Renal cortical epithelial cell (primary cell): ENCODE measurements at places on chromosomes 2 and 18. TPM values are rescaled to one million over a fixed set of nuclear protein-coding genes. Genes with fewer than 3 reads are reported as not detected.

DNA sequence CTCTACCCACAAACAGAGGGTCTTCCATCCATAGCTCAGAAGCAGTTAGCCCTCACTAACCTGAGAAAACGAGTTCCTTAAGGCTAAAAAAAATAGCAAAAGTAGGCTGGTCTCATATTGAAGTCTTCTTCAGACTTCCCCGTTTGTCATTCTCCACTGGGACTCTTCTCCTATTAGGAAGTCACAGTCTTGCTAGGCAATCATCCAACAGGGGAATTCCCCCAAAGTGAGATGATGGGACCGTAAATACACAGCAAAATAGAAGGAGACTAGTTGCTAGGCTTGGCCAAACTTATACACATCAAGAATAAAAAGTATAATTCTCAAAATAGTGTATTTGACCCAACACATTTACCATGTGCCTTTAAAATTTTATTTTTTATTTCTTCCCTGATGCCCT is 34.3 kb downstream of the COL6A3 start:
- no peak for DNase-seq

- DNase-seq = peak; percentile 13
Observed at GRCh38 chr2:240244543-240244942, 104.1 kb upstream of the OTOS start.

GRCh38 chr2:113806217-113806913 is 49.9 kb upstream of the SLC35F5 start:
- peak; percentile 45 for DNase-seq

DNA sequence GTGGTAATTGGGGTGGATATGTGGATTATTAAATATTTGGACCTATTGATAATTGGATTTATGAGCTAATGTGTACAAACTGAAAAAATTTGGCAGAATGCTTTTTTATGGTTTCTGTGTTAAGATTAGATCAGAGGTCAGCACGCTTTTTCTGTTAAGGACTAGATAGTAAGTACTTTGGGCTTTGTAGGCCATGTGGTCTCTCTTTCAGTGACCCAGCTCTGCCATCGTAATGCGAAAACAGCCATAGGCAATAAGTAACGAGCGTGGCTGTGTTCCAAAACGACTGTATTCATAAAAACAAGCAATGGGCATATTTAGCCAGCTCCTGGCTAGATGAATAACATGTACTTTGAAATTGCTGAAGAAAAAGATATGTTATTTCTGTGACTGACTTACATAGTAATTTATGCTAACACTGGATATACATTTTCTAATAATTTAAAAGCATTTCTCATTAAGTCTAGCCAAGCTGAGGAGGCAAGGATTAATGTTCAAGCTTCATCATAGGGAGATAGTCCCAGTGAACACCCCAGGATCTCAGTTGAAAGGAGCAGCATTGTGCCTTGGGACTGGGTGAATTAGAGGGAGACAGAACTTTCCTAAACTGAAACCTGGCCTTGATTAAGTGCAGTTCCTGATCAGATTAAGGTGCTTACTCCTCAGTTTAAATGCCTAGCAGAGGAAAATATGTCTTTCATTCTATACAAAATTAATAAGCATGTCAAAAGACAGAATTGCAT is 20.0 kb downstream of the CCDC138 start:
- DNase-seq = no peak

GRCh38 chr2:63399156-63399555 is 189.1 kb downstream of the WDPCP start:
- no peak for DNase-seq

DNA sequence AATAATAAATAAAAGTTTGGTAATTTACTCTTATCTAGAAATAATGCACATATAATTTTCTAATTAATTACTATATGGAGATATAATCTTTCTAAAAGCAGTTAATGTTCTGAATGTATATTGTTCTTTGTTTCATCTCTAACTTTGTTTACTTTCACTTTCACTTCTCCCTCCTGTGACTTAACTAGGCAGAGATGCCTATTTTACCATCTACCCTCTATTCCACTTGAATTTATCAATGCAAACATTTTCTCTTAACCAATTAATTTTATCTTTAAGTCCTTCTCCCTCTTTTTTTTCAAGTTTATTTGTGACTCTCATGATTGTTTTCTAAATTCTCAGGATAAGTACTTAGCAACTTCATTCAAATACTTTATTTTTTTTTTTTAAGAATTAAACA is 55.1 kb upstream of the IL1RL1 start:
- DNase-seq = peak; percentile 19

GRCh38 chr18:32446780-32447179 is 23.9 kb downstream of the GAREM1 start:
- no peak for DNase-seq

Gene MC5R
- not detected in 2 replicates for total RNA-seq

Gene CENPA
- total RNA-seq = 0.50 and 5.6 TPM in 2 replicates

Gene ANKRD53
- 0.30 TPM in 1 of 2 replicates, not detected in the other for total RNA-seq

Gene CABLES1
- total RNA-seq = 4.7 and 7.7 TPM in 2 replicates

Gene ZNF385B
- total RNA-seq = 1.1 TPM in 1 of 2 replicates, not detected in the other

Gene ANKRD30BL
- total RNA-seq = not detected in 2 replicates

Gene UGT1A5
- total RNA-seq = 0.35 and 3.8 TPM in 2 replicates

Gene GAL3ST2
- 0.17 and 0.70 TPM in 2 replicates for total RNA-seq
